ENCODE measurements at places on chromosomes 7 and 10.

- DNase-seq: peak; percentile 56
Measured at GRCh38 chr10:99234041-99234790, 1.4 kb downstream of the HPSE2 start.

DNA sequence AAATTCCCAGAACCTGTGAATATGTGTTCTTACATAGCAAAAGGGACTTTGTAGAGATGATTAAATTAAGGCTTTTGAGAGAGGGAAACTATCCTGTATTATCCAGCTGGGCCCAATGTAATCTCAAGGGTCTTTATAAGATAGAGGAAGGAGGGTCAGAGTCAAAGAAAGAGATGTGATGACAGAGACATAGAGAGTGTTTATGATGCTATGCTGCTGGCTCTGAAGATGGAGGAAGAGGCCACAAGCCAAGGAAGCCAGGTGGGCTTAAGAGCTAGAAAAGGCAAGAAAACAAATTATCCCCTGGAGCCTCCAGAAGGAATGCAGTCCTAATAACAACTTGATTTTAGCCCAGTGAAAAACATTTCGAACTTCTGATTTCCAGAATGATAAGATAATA is 15.3 kb upstream of the SKAP2 start:
- no peak for DNase-seq

DNA sequence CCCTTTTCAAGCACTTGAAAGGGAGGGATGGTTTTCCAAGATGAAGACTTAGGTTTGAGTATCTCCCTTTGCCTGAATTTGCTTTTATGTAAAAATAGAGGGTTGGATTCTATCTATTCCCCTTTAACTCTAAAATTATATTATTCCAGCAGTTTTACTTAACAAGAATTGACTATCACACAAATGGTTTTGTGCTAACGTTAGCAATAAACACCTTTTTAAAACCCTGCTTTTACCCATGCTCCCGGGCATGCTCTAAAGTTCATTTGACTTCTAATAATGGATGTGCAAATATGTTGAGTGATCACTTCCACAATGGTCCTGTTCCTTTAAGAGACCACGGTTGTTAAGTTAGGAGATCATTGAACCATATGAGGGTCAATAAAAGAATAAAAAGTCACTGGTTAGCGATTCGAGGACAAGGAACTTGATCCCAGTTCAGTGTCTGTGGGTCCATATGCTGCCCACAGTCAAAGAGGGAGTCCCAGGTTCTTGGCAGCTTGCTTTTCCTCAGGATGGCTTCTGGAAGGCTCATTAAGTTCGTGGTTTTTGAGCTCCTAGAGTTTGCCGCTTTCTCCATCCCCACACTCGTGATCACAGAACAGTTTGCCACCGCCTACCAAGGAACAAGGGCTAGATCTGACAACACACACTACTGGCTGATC is at the start of gene TMEM236:
TSS of gene TMEM236 (plus strand) at position 421 of the 665 bp plus-strand sequence. CDS start at position 516, 95 bp downstream.
- no peak for DNase-seq

GRCh38 chr10:116849248-116850057 is at the start of gene ENO4:
Gene ENO4 (plus strand): TSS chr10:116849499. CDS start chr10:116849567, 68 bp downstream.
- peak; percentile 74 for DNase-seq

DNA sequence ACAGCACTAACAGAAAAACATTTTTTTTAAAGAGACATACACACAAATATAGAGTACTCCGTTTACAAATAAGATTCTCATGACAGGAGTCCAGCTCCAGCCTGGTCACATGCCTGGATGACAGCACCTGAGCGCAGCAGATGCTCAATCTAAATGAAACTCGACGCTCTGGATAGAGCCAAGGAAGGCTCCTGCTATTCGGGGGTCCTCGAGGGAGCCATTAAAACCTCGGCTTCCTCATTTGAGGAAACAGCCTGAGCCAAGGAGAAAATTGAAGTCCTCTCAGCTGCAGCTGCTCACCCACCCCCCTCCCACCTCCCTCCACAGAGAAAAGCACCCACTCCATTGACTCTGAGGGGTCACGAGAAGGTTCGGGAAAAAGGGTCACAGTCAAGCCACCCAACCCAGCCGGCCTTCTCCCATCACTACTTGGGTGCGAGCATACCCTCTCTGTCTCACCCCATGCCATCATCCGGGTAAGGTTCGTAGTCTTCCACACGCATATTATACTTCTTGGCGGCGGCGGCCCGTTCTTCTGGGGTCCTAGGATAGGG is 673 bp downstream of the NDUFB8 start:
- peak; percentile 30 for DNase-seq

- DNase-seq: peak; percentile 46
Measured at GRCh38 chr10:29746080-29746797, 111.5 kb upstream of the SVIL start.

- DNase-seq: no peak
Measured at GRCh38 chr10:78483641-78484040, 450.0 kb downstream of the RPS24 start.

GRCh38 chr7:121282129-121282528 is 46.7 kb upstream of the WNT16 start:
- no peak for DNase-seq

DNA sequence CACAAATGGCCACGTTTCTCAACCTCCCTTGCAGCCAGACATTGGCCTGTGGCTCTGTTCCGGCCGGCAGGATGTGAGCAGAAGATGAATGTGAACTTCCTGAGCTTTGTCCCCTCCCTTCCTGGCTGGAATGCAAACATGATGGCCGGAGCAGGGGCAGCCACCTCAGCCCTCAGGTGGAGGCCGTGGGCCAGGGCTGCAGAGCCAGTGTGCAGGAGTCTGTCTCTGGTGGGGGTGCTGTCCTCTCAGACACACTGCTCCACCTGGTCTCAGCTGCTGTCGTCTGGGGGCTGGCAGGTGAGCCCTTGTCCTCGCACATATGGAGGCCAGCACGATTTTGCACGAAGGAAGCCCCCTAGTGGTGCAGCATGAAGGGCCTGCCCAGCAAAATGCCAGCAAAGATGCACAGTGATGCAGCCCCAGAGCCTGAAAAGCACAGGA is 25.3 kb upstream of the PWWP2B start:
- DNase-seq: peak; percentile 32
